ENCODE measurements at places on chromosomes 7 and 10. TPM values are rescaled to one million over a fixed set of nuclear protein-coding genes. Genes with fewer than 3 reads are reported as not detected.
A peak's percentile ranks its signal among the peaks of the same experiment; 100 is the strongest.

The CALY gene
- 6.8 TPM for polyA plus RNA-seq

- no peak overlapping the region for H3K27ac ChIP-seq
- DNase-seq = no peak
- no peaks in the 10 kb centered on the region for H3K36me3 ChIP-seq
- no peaks in the 10 kb centered on the region for H3K4me1 ChIP-seq
- no peak overlapping the region for H3K4me3 ChIP-seq
These were observed 335.3 kb downstream of the GFRA1 start for GRCh38 chr10:115937768-115938056.

- no peak overlapping the region for H3K4me3 ChIP-seq
- no peak overlapping the region for H3K27ac ChIP-seq
- peaks cover 3% of the 10 kb centered on the region for H3K36me3 ChIP-seq
These were observed 4.2 kb upstream of the FAM20C start for GRCh38 chr7:188174-188573.

- DNase-seq = no peak
- H3K4me1 ChIP-seq = no peaks in the 10 kb centered on the region
- no peaks in the 10 kb centered on the region for H3K36me3 ChIP-seq
- H3K27me3 ChIP-seq = no peaks in the 10 kb centered on the region
- no peak overlapping the region for H3K4me3 ChIP-seq
These were observed 25.6 kb downstream of the HERC4 start for GRCh38 chr10:68049289-68050078.

DNA sequence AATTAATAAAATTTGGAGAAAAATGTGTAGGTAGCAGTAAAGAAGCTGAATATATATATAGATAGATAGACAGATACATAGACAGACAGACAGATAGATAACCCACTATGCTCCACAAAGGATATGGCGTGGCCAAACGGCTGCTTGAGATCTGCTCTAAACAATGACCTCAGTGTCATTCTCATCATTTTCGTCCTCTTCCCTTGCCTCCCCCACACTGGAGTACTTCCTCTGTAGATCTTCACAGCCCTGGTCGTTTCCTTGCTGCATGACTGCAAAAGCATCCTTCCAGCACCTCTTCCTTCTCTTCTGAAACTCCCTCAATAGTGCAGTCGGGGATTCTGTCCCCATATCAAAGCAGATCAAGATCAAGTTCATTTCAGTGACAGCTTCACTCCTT is 35.6 kb upstream of the ATP6V0A4 start:
- H3K36me3 ChIP-seq = no peaks in the 10 kb centered on the region
- no peak overlapping the region for H3K4me3 ChIP-seq
- no peak overlapping the region for H3K27ac ChIP-seq
- DNase-seq = no peak
- H3K27me3 ChIP-seq = no peaks in the 10 kb centered on the region

DNA sequence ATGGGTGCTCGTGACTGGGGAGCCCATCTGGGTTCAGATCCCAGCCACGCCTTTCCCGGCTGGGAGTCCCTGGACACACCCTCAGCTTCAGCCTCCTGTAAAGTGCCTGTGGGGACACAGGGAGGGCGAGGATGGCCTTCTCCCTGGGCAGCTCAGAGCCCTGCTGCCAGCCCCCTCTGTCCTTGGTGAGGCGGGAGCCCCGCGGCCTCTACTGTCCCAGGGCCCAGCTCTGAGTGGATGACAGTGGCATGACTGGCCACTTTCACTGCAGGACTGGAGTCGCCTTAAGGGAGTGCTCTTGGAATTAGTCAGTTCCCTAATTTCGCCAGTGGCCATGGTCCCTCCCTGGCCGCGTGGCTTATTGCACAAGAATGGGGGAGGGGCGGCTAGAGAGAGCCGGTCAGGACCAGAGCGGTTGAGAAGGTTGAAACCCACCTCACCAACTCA is 4.6 kb downstream of the BRI3 start:
- H3K4me1 ChIP-seq = peaks cover 55% of the 10 kb centered on the region
- H3K4me3 ChIP-seq = peak overlapping the region; percentile 94
- no peak for DNase-seq
- H3K27ac ChIP-seq = peak overlapping the region; percentile 87
- H3K27me3 ChIP-seq = no peaks in the 10 kb centered on the region
- peaks cover 58% of the 10 kb centered on the region for H3K36me3 ChIP-seq

The LBX1 gene
- polyA plus RNA-seq = 0.03 TPM

DNA sequence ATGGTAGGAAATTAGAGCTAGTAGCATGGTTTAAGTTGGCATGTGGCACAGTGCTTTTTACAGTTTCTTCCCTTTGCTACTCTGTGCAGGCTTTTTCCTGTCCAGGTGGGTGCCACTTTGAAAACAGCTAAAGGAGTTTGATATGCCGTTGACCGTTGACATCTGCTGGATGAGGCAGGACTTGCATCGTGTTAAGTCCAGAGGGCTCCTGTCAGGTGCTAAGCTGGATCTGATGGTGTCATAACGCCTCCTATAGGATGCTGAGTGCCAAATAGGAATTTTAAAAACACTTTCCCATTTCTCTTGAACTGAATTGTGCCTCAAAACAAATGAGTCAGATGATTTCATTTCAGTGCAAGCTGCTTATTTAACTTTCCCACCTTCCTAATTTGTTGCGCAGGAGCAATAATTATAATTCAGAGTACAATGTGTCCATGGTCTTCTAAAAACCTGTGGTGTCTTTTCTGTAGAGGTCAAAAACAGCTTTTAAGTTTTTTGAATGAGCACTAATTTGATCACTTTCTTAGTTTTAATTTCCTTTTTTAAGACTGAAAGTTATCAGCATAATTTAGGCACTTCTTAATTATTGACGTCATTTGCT is 178.3 kb downstream of the CDCA7L start:
- H3K36me3 ChIP-seq = no peaks in the 10 kb centered on the region
- no peak overlapping the region for H3K27ac ChIP-seq
- H3K27me3 ChIP-seq = peaks cover 3% of the 10 kb centered on the region
- no peak overlapping the region for H3K4me3 ChIP-seq
- peak; percentile 51 for DNase-seq

- no peaks in the 10 kb centered on the region for H3K36me3 ChIP-seq
- peaks cover 12% of the 10 kb centered on the region for H3K27me3 ChIP-seq
- no peak for DNase-seq
- H3K4me1 ChIP-seq = peaks cover 2% of the 10 kb centered on the region
- H3K27ac ChIP-seq = no peak overlapping the region
These were observed 52.0 kb upstream of the STEAP1B start for GRCh38 chr7:22551768-22552513.

The OPN1SW gene
- 0.18 TPM for polyA plus RNA-seq

DNA sequence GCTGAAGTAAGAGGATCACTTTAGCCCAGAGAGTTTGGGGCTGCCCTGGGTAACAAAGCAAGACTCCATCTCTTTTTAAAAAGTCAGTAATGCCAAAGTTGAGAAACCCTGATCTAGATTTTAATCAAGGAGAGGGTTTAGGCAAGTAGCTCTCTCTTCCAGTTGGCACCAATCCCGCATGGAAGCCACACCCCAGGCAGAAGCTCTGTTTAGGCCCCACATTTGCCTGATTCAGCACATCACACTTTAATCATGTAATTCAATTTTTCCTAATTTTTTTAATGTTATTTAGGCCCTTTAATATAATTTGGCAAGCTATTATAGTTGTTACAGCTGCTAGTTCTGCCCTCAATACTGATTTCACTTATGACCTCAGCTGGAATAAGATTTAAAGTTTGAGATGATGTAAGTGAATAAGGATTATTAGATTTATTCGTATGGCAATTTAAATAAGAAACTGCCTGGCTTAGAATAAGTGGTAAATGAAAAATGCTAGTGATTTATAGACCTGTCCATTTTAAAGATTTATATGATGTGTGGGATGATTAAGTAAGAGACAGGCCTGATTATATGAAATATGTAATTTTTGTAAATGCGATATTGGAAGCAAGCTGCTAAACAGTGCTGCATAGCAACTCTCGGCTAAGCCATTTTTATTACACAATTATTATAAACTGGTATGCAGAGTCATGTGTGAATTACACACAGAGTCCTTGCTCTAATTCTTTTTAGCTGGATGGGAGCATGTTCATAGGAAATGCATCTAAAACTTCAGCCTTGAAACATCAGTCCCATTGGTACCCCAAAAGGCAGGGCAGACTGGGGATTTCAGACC is 80.2 kb upstream of the NFE2L3 start:
- no peak overlapping the region for H3K4me3 ChIP-seq
- H3K36me3 ChIP-seq = no peaks in the 10 kb centered on the region
- no peak for DNase-seq

- no peak for DNase-seq
- no peaks in the 10 kb centered on the region for H3K27me3 ChIP-seq
- H3K36me3 ChIP-seq = no peaks in the 10 kb centered on the region
- H3K4me1 ChIP-seq = no peaks in the 10 kb centered on the region
- H3K4me3 ChIP-seq = no peak overlapping the region
These were observed 255.3 kb downstream of the PTEN start for GRCh38 chr10:88118729-88119128.

DNA sequence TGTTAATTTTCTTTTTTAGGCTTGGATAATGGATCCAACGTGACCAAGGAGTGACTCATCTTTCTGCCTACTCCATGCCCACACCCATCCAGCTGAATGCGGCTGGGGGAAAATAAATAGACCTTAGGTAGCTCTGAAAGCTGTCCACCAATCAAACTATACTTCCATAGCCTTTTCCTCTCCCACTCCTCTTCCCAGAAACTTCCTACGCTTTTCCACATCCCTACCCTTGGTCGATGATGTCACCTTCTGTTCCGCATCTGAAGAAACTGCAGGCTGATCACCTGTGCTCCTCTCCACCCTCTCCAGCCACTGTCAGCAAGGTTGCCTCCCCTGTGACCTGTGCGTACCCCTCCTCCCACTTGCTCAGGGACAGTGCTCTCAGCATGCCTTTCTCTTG is 359.8 kb upstream of the KLF6 start:
- no peaks in the 10 kb centered on the region for H3K4me1 ChIP-seq
- H3K36me3 ChIP-seq = no peaks in the 10 kb centered on the region
- DNase-seq = no peak
- H3K4me3 ChIP-seq = no peak overlapping the region
- no peak overlapping the region for H3K27ac ChIP-seq

GRCh38 chr7:115775981-115776380 is 254.6 kb downstream of the TFEC start:
- H3K27ac ChIP-seq = no peak overlapping the region
- peak; percentile 4 for DNase-seq
- H3K27me3 ChIP-seq = no peaks in the 10 kb centered on the region
- H3K4me3 ChIP-seq = no peak overlapping the region
- no peaks in the 10 kb centered on the region for H3K4me1 ChIP-seq

The HOXA9 gene
- polyA plus RNA-seq = 0.33 TPM

The POU6F2 gene
- 0.19 TPM for polyA plus RNA-seq

The GOLGA7B gene
- polyA plus RNA-seq = 3.9 TPM
